ENCODE measurements at places on chromosomes 1 and 21. TPM values are rescaled to one million over a fixed set of nuclear protein-coding genes. Genes with fewer than 3 reads are reported as not detected.
A peak's percentile ranks its signal among the peaks of the same experiment; 100 is the strongest.

DNA sequence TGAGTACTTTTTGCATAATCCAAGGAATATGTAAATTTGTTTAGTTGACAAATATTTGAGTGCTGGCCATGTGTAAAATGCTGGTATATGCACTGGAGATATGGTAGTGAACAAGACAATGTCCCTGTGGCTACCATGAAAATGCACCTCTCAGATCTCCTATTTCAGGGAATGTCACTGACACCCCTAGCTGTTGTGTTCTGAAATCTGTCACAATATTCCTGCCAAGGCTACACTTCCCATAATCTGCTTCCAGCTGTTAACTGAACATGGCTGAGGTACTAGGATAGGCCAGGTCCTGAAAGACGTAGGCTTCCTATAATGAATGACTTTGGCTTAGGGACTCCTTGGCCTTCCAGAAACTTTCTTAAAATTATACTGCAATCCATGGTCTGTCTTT, 197.8 kb downstream of the ZNF648 start:
- no peak for DNase-seq

The PRRX1 gene
- 0.59 TPM for polyA plus RNA-seq

GRCh38 chr1:168719306-168720111, 9.5 kb downstream of the DPT start:
- no peak for DNase-seq

DNA sequence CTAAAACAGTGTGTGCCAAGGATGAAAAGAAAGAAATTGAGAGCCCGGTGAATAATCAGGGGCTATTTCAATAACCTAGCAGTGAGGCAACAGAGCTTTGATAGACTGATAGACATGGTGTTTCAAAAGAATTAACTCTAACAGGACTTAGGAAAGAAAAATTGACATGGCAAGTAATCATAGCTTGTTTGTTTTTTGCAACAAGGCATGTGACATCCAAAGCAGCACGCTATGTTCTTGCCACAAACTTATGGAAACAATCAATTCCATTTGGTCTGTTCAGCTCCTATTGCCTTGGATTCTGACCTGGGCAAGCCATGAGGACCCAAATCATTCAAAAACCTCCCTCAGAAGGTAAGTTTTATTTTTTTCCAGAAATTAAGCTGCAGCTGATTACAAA, 608.5 kb downstream of the SMYD3 start:
- DNase-seq = no peak

The LCE3E gene
- polyA plus RNA-seq = not detected

The CNR2 gene
- not detected for polyA plus RNA-seq

The TMCO2 gene
- polyA plus RNA-seq = not detected

The LMNA gene
- polyA plus RNA-seq = 89.7 TPM

The MYBPH gene
- not detected for polyA plus RNA-seq

GRCh38 chr21:36551321-36551720, 71.4 kb upstream of the CLDN14 start:
- no peak for DNase-seq

- DNase-seq = peak; percentile 5
Observed at GRCh38 chr1:164515711-164516331, 43.2 kb upstream of the PBX1 start.

DNA sequence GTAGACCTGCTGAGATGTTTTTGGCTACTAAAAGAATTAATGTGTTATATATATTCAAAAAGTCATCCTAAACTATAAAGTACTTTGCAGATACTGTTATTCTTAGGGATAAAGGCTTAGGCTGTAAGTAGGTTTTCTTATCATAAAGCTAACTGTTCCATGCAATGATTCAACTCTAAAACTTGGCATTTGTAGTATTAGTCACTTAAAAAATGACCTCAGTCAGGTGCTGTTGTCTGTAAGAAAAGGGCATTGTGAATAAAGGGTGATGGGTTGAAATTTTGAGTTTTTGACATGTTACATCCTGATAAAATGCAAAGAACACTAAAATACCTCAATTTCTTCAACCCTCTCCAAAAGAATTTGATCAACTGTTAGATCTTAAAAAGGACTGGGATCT, 32.9 kb downstream of the ADCY10 start:
- no peak for DNase-seq

- no peak for DNase-seq
Observed at GRCh38 chr1:168733241-168733640, 4.2 kb upstream of the DPT start.

GRCh38 chr1:26012864-26013263, 8.7 kb upstream of the EXTL1 start:
- no peak for DNase-seq

GRCh38 chr21:42141643-42142042, 70.5 kb downstream of the UMODL1 start:
- no peak for DNase-seq

GRCh38 chr21:45511661-45512431, 30.4 kb downstream of the SLC19A1 start:
- DNase-seq = no peak

- DNase-seq = no peak
Observed at GRCh38 chr1:234782105-234782751, 172.2 kb upstream of the IRF2BP2 start.

DNA sequence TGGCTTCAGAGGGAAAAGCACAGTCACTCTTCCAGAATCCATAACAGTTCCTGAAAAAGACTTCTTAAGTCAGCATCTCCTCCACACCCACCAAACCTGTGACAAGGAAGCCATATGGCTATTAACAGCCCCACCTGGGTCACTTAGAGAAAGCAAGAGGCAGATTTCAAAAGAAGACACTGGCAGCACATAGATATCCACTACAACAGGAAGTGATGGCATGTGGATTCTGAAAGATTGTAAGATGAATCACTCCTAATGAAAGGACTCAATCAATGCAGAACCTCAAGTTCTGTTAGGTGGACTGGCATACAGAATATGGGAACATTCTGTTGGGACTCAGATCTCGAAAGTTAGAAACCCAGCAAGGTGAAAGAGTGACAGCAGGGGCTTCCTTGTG, 365.9 kb downstream of the TGFB2 start:
- DNase-seq = no peak

DNA sequence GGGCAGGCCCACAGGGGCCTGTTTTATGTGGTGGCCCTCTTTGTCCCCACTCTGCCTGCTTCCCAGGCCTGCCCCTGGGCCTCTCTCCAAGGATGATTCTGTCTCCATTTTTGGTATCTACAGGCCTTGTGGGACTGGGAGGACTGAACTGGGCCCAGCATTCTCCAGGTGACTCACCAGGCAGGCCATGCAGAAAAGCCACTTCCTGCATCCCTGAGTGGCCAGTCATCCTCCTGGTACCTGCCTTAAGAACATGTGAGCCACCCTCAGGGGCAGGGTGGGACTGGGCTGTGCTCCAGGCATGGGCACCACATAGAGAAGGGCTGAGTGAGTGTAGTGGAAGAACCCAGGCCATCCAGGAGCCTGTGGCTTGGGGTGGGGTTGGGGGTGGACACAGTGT, 20.0 kb upstream of the BCAR3 start:
- DNase-seq = no peak

The AKNAD1 gene
- not detected for polyA plus RNA-seq

GRCh38 chr1:202694314-202694713, 15.9 kb downstream of the SYT2 start:
- no peak for DNase-seq

DNA sequence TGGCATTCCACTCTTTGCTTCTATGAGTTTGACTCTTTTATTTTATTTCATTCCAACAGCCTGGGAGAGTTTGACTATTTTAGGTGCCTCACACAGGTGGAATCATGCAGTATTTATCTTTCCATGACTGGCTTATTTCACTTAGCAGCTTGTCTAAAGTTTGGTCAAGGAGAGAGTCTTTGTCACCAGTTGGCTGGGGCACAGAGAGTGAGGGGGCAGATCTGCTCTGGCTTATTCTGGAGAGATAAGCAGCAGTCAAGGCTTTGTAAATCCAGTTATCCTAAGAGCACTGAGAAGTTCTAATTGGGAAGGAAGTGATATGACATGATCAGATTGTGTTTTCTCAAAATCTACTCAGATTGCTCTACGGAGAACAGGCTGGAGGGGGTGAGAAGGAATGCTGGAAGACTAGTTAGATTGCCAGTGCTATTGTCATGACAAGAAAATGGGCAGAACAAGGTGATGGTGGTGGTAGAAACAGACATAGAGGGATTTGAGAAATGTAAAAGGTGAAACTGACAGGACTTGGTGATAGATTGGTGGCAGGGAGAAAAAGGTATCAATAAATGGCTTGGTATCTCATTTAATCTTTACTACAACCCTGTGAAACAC, 12.1 kb upstream of the CTTNBP2NL start:
- DNase-seq = no peak

DNA sequence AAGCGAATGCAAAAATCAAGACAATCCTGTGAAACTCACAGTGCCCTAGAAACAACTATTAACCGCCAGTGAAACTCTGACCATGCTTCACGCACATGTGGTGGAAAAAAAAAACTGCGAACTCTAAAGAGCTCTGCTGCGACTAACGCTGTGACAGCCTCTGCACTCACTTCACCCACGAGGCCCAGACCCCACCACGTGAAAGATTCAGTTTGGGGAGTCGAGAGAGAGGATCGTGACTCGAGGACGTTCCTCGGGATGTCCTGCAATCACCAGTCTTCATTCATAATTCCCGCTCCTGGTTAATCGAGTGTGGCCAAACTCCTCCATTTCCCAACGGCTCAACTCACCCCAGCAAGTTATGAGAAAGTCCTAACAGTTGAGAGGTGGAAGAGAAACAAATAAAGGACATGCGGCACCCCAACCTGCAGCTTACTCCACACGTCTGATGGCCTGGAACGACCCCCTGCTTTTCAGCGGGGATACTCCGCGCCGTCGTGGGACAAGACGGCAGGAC, 1.1 kb downstream of the SERBP1 start:
- peak; percentile 54 for DNase-seq

The ZYG11A gene
- not detected for polyA plus RNA-seq

- no peak for DNase-seq
Observed at GRCh38 chr1:66999640-67000400, 54.1 kb downstream of the SLC35D1 start.

DNA sequence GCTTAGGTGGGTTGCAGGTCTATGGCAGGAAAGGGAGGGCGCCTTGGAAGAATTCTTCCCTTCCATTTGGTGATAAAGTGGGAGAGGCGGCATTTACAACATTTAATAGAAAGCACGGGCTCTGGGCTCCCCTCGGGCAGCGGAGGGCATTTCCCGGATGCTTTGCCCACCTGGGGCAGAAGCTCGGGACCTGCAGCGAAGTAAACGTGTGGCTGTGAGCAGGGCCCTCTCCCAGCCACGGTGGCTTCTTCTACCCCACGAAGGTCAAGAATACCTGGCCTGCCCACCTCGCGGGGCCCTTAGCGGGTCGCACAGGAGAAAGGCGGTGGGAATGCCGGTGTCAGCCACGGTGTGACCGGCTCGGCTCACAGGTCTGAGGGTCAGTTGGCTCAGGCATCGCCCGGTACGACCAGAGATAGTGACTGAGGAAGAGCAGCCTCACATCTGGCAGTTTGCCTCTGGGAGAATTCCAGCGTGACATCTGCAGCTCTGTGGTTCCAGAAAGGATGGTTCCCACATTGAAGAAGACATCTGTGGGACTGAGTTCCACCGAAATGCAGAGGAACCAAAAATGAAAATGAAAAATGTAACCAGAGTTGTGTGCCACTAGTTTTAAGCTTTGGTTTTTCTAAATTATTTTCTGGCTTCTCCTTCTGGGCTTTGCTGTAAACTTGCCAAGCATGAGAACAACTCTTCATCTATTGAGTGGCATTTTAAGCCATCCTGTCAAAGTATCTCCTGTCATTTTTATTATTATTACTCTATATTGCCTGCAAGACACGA, 720 bp upstream of the F3 start:
- DNase-seq = peak; percentile 30

- no peak for DNase-seq
Observed at GRCh38 chr1:93824834-93825233, 54.2 kb downstream of the DNTTIP2 start.

DNA sequence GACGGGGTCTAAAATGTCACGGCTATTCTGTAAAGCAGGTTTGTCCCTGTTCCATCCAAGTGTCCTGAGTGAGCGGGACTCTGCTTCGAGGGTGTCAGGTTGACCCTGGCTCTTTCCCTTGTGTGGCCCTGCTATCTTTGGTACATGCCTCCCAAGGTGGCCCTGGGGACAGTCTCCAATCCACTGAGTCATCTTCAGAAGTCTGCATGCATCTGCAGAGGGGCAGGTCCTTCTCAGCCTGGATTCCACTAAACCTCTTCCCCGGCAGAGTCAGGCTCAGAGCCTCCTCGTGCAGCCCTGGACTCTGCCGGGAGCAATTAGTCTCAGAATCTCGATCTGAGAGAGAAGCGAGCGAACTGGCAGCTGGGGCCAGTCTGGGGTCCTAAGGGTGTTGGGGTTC, 50.1 kb upstream of the KCNJ15 start:
- no peak for DNase-seq

The PDC gene
- not detected for polyA plus RNA-seq
